ENCODE measurements at places on chromosomes 3 and 15.

DNA sequence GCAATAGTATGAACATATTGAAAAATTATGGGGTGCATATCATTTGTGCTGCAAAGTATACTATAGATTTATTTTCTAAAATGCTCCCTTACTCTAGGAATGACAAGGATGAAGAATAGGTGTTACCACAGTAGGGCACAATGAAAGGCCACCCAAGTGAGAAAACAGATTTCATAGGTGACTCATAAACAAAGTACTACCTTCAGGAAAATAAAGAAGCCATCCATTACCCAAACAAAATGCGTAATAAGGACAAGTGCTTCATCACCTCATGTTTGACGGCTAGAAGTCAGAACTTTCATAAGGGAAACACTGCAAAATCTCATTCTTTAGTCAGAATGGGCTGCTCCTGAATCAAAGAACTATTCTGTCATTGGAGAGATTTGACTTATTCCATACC is 116.6 kb downstream of the MFSD1 start:
- no peak for DNase-seq

DNA sequence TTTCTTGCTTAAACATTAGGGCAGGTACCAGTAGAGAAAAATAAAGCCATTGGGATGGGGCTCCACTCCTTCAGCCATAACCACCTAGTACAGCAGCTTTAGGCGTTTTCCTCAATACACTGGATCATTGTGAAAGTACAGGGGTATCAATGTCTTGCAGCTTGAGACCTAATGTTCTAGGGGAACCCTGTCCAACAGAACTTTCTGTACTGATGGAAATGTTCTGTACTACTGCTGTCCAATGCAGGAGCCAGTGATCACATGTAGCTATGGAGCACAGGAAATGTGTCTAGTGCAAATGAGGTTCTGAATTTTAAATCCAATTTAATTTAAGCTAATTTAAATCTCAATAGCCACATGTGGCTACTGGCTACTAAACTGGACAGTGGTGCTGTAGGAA is 93.9 kb downstream of the NEDD4 start:
- DNase-seq: no peak

DNA sequence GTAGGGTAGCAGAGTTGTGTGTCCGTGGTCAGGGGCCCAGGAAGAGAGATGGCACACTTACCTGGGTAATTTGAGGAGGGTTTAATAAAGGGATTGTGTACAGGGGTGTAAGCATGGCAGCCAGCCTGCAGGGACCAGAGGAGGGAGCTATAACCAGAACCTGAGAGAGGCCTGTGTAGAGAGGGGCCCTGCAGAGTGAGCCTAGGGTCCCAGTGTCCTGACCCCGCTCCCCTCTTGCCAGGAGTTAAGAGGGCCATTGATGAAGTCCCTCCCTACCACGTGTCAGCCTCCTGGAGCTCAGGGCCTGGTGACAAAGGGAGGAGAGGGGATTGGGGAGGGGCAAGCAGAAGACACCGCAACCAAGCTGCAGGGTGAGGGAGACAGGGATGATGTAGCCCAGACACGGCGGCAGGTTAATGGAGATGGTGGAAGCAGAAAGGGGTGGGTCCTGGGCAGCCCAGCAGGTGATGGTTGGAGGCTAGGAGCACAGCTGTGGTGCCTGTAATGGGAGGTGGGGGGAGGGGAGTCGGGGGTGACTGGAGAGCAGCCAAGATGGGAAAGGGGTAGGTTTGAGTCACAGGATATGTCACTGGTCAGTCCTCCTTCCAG is 165.4 kb upstream of the TOPAZ1 start:
- DNase-seq: no peak

GRCh38 chr15:62823561-62823960 is 219.0 kb upstream of the TPM1 start:
- no peak for DNase-seq

DNA sequence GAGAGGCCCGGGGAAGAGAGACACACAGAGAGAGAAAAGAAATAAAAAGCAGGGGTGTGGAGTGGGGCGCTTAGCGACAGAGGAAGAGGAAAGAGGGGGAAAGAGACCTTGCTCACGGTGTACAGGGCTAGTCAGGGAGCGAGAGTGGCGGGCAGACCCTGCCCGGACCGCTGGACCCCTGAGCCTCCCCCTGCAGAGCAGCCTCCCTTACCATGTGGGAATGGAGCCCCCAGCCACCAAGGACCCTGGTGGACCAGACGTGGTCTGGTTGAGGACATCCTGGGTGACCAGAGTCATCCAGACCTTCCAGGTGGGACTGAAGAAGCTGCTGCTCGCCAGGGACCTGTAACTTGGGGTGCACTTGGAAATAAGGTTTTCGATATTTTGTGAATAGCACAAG is 129.6 kb downstream of the CHSY1 start:
- no peak for DNase-seq

- no peak for DNase-seq
Measured at GRCh38 chr3:157075693-157076420, 84.1 kb downstream of the CCNL1 start.

- no peak for DNase-seq
Measured at GRCh38 chr3:158084651-158085050, 21.6 kb downstream of the SHOX2 start.

DNA sequence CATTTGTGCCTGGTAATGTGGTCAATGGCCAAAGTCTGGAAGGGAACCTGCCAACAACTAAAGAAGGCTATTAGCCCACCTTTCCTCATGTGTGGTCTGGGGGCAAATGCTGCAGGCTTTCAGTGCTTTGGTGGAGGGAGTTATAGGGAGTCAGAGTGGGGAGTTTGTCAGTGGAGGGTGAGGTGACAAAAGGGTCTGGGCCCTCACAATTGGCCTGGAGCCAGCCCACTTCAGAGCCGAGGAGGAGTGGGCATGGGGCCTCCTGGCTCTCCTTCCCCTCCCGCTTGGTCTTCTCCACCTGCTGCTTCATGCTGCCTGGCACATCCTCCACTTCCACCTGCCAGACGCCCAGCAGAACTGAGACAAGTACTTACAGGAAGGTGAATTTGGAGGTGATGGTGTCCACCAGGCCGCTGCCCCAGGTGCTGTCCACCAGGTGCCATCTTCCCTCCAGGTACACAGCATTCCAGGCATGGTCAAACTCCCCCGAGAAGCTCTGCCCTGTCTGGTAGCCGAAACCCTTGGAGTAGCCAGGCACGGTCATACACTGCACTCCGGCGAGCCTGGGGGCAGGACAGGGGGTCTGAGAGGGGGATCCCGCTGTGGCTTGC is 40.9 kb downstream of the KY start:
- no peak for DNase-seq

DNA sequence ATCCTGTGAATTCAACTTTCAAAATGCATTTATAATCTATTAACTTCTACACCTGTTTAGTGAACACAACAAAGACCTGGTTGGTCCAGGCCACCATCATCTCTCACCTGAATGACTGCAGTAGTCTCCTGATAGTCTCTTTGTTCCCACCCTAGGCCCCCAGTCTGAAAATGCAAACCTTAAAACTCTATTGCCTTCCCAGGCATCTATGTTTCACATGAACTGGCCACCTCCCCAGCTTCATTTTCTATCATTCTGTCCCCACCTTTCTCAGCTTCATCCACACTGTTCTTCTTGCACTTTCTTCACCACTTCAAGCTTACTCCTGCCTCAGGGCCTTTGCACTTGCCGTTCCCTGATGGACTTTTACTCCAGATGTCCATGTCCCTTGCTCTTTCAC is 45.0 kb downstream of the CLSTN2 start:
- no peak for DNase-seq

GRCh38 chr15:74312445-74313007 is 54.9 kb downstream of the CYP11A1 start:
- no peak for DNase-seq

- no peak for DNase-seq
Measured at GRCh38 chr15:95013381-95013780, 782.0 kb downstream of the MCTP2 start.

DNA sequence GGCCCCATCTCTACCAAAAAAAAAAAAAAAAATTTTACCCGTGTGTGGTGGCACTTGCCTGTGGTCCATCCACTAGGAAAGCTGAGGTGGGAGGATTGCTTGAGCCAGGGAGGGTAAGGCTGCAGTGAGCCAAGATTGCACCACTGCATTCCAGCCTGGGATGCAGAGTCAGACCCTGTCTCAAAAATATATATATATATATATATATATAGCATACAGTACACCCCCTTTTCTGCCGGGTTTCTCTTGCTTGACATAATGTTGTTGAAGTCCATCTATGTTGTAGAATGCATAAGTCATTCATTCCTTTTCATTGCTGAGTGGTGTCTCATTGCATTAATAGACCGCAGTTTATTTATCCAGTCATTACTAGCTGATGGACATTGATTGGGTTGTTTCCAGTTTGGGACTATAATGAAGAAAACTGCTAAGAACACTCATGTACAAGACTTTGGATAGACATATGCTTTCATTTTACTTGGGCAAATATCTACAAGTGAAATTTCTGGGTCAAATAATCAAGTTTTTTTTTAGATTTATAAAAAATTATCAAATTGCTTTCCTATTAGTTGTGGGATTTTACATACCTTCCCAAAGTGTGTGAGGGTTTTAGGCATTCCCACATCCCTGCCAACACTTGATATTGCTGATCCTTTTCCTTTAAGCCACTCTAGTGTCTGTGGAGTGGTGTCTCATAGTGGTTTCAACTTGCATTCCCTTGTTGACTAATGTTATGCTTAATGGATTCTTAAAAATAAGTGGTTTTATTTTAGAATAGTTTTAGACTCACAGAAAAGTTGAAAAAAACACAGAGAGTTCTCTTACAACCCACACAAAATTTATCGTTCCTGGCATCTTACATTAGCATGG is 2.1 kb upstream of the PRR20G start:
- peak; percentile 4 for DNase-seq

DNA sequence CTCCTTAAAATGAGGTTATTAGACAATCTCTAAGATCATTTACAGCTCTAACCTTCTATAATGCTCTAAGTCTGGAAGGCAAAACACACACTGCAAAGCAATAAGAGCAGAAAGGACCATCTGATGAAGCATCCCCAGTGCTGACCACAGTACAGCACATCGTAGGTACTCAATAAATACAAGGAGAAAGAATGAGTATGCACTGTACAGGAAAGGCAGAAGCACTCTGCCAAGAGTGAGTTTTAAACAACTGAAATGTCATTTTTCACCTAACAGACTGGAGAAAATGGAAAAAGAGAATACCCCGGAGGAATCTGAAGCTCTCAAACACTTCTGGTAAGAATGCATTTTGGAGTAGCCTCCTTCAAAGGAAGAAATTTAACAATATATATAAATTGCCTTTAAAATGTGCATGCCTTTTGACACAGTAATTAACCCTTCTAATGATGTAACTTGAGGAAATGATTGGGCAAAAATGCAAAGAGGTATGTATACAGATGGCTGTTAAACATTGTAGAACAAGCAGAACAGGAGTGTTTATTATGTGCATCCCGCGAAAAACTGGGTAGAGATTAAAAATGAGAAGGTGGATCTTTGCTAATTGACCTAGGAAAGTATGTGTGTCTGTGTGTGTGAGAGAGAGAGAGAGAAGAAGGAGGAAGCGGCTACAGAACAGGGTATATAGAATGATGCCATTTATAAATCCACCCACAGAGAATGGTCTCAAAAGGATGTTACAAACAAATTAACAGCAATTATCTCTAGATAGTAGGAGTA is 8.0 kb upstream of the OXTR start:
- no peak for DNase-seq

DNA sequence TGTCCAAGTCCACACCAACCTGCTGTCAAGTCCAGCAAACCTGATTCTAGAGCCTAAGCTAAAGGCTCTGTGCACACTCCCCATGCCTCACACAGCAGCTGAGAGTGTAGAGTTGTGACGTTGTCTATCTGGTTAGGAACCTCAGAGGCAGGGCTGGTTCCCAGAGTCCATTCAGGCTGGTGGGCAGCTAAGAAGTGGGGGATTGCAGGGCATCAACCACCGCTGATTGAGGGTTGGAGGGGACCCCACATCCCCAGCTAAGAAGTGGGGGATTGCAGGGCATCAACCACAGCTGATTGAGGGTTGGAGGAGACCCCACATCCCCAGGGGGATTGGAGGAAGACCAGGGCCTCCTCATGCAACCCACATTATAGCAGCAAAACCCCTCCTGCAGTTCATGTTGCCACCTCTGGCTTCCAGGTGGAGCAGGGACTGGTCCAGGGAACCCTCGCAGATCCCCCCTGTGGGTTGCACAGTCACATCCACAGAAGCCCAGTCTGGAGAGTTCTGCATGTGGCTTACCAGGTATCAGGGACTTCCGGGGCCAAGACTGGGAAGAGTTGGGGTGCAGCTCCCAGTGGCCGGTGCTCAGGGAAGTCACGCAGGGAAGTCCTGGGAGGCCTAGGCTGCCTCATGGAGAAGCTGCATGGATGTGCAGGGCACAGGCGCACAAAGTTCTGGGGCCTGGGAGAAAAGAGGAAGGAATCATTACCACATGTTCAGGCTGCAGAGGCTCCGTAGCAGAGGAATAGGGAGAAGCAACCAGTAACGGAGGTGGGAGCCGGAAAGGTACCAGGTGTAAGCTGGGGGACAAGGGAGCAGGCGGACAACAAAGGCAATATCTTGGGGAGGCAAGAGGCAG is 71.4 kb upstream of the PCSK6 start:
- DNase-seq: no peak

GRCh38 chr3:117539729-117540128 is 830.1 kb downstream of the TUSC7 start:
- no peak for DNase-seq

GRCh38 chr15:45110256-45110820 is 3.6 kb downstream of the DUOX2 start:
- DNase-seq: no peak

DNA sequence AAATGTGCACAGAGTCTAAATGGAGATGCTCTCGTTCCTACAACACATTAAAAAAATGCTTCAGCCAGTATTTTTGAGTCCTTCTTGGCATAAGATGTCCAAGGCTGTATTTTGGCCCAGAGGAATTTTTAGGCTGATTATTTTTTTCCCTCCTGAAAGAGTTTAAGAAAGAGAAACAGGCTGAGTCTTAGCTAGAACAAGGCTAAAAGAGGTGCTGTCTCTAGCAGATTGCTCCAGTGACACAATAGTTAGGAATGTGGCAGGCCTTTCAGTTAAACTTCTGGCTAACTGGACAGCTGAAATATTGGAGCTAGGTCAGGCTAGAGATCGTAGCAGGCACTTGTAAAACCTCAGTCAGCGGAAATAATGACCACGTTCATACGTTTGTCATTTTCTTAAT is 271.4 kb upstream of the RARB start:
- DNase-seq: no peak

GRCh38 chr3:193593668-193594030 is 641 bp downstream of the OPA1 start:
- DNase-seq: peak; percentile 44

GRCh38 chr15:100090411-100090810 is 251.4 kb downstream of the ADAMTS17 start:
- DNase-seq: no peak

DNA sequence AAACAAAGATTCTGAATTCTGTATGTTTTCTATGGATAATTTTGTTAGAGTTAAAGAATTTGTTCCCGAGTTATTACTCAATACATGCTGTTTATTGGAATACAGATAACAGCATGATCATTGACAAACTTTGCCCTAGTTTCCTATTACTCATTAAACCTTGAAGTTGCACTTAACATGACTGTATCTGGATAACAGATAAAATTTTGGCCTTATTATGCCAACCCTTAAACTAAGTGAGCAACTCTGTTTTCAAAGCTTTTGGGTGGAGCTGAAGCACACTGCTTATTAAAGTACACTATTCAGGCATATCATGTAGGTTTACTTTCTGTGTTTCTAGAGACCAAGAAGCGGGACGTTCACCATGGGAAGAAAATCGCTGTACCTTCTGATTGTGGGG is at the start of gene AADAC:
Gene AADAC, plus strand, starts transcription at position 318 of the 400 bp plus-strand sequence. Its CDS starts 47 bp downstream, at position 365.
- no peak for DNase-seq

All from activated CD4-positive, alpha-beta T cell treated with anti-CD3 and anti-CD28 coated beads, Interleukin-2, amount 50 U/mL, for 48 hours (primary cell).